Panc1 (cell line): ENCODE measurements at places on chromosomes 7 and 10. TPM values are rescaled to one million over a fixed set of nuclear protein-coding genes. Genes with fewer than 3 reads are reported as not detected.

ARHGAP12 gene
- 22.9 TPM for total RNA-seq

ZFAND2A gene
- total RNA-seq: 24.1 TPM

PTPRE gene
- total RNA-seq: 0.44 TPM

CACNA2D1 gene
- 9.8 TPM for total RNA-seq

BICC1 gene
- total RNA-seq: 0.67 TPM

STEAP1 gene
- 5.5 TPM for total RNA-seq

ZNF804B gene
- not detected for total RNA-seq

STRIP2 gene
- total RNA-seq: 5.1 TPM

GRCh38 chr7:159008417-159008816 is 136.2 kb downstream of the VIPR2 start:
- H3K27ac ChIP-seq: peak overlapping the region; percentile 34; the same call in 1 of the 2 replicates
- no peak for DNase-seq
- H3K27me3 ChIP-seq: no peaks in the 10 kb centered on the region
- H3K36me3 ChIP-seq: no peaks in the 10 kb centered on the region

DNA sequence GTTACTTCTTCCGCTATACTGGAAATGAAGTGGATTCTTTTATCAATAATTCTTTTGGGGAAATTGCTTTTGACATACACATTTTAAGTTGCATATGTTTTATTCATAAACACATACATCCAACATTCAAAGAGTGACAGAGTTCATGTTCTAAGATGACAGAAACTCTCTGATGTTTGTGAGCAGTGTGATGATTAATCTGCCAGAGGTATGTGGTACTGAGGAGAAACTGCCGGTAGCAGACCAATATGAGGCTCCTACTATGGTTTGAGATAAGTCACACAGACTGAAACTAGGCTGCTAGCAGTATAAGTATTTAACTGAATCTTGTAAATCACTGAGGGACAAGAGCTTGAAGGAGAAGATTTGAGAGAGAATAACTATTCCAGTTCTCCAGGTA is 524.1 kb upstream of the SEMA3D start:
- H3K4me1 ChIP-seq: no peaks in the 10 kb centered on the region
- no peak overlapping the region for H3K4me3 ChIP-seq
- DNase-seq: no peak
- no peaks in the 10 kb centered on the region for H3K27me3 ChIP-seq
- no peak overlapping the region for H3K27ac ChIP-seq
- H3K36me3 ChIP-seq: no peaks in the 10 kb centered on the region

GRCh38 chr10:69801434-69802315 is at the start of gene COL13A1:
Gene COL13A1 (plus strand): TSS chr10:69801906. CDS start chr10:69802424, 518 bp downstream.
- H3K4me3 ChIP-seq: peak within 1 kb of the TSS; percentile 43
- peaks cover 7% of the 10 kb centered on the region for H3K27me3 ChIP-seq
- H3K36me3 ChIP-seq: peaks cover 3% of the 10 kb centered on the region; the same call in 1 of the 2 replicates
- H3K27ac ChIP-seq: no peak within 1 kb of the TSS; the same call in 1 of the 2 replicates
- H3K4me1 ChIP-seq: peaks cover 9% of the 10 kb centered on the region
- no peak for DNase-seq

GRCh38 chr10:43226441-43226840 is 40.4 kb downstream of the RASGEF1A start:
- 0 out of 2 replicates have a peak, but pooled peaks cover 3% of the 10 kb centered on the region for H3K4me1 ChIP-seq
- no peaks in the 10 kb centered on the region for H3K27me3 ChIP-seq
- no peak overlapping the region for H3K27ac ChIP-seq
- no peak for DNase-seq
- no peaks in the 10 kb centered on the region for H3K36me3 ChIP-seq

DNA sequence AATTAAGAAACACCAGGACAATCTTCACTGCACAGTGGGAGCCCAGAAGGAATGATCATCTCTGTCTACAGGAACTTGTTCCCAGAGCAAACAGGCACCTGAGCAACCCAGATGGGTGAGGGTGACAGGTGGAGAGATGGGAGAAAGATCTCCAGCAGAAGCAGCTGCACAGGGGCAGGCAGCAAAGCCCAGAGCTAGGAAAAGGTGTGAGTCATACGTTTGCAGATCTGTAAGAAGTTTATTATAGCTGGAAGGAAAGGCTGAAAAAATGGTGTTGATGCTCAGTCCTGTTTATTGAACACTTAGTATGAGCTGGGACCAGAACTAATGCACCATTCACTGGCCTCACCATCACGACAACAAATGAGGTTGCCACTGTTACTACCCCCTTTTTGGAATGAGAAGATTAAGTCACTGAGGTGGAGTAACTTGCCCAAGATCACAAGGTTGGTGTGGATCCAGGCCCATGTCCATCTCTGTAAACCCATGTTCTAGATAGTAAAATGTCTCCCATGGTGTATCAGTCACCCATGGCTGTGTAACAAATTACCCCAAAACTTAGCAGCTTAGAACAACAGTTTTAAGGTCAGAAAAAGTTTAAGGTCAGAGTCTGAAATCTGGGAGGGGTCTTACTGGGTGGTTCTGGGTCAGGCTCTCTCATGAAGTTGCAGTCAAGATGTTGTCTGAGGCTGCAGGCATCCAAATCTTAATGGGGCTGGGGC is 506.9 kb downstream of the RPS24 start:
- H3K27ac ChIP-seq: no peak overlapping the region
- no peaks in the 10 kb centered on the region for H3K36me3 ChIP-seq
- no peaks in the 10 kb centered on the region; the same call in 1 of the 2 replicates for H3K27me3 ChIP-seq

DNA sequence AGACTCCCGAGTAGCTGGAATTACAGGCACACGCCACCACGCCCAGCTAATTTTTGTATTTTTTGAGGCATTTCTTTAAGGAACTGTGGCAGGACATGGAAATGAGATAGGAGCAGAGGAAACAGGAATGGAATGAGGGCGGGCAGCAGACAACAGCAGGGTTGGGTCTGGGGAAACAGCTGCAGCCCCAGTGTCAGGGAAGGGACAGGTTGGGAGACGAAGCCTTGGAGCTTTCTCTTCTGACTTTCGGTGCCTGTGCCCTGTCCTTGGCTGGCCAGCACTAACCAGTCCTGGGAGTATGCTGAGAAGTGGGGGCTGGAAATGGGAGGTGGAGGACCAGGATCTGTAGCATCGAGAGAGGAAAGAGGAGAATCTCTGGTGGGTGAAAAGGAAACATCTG is 47.4 kb downstream of the ATOH7 start:
- no peaks in the 10 kb centered on the region for H3K36me3 ChIP-seq
- H3K4me3 ChIP-seq: no peak overlapping the region
- DNase-seq: no peak
- no peaks in the 10 kb centered on the region for H3K4me1 ChIP-seq

- H3K27ac ChIP-seq: no peak overlapping the region
- H3K36me3 ChIP-seq: no peaks in the 10 kb centered on the region
- no peak for DNase-seq
- no peaks in the 10 kb centered on the region for H3K27me3 ChIP-seq
- H3K4me3 ChIP-seq: no peak overlapping the region
- H3K4me1 ChIP-seq: no peaks in the 10 kb centered on the region
These were observed 663.6 kb downstream of the PARD3 start for GRCh38 chr10:34151481-34151880.

DNA sequence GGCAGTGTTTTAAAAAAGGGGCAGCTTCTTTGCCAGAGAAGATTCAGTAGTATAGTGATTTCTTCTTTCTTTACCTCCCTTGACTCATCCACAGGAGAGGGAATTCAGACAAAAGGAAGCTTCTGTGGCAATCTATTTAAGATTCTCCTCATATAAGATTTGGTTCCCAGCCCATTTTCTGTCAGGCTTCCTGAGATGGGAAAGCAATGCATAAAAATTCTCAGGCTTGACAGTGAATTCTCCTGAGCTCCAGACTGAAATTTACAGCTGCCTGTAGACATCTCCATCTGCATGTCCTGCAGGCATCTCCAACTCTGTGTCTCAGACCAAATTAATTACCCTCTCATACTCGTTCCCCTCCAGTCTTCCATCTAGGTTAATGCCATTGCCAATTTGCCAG is 72.8 kb downstream of the TSPAN12 start:
- H3K36me3 ChIP-seq: no peaks in the 10 kb centered on the region
- H3K27ac ChIP-seq: no peak overlapping the region
- no peaks in the 10 kb centered on the region for H3K27me3 ChIP-seq
- DNase-seq: no peak

DNA sequence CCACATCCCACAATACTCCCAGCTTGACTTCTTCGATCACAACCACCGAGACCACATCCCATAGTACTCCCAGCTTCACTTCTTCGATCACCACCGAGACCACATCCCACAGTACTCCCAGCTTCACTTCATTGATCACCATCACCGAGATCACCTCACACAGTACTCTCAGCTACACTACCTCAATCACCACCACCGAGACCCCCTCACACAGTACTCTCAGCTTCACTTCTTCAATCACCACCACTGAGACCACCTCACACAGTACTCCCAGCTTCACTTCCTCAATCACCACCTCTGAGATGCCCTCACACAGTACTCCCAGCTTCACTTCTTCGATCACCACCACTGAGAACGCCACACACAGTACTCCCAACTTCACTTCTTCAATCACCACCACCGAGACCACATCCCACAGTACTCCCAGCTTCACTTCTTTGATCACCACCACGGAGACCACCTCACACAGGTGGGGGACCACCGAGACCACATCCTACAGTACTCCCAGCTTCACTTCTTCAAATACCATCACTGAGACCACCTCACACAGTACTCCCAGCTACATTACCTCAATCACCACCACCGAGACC is 8.6 kb downstream of the MUC3A start:
- DNase-seq: peak; percentile 32
- H3K36me3 ChIP-seq: no peaks in the 10 kb centered on the region
- no peak overlapping the region for H3K27ac ChIP-seq
- no peaks in the 10 kb centered on the region for H3K4me1 ChIP-seq

DNA sequence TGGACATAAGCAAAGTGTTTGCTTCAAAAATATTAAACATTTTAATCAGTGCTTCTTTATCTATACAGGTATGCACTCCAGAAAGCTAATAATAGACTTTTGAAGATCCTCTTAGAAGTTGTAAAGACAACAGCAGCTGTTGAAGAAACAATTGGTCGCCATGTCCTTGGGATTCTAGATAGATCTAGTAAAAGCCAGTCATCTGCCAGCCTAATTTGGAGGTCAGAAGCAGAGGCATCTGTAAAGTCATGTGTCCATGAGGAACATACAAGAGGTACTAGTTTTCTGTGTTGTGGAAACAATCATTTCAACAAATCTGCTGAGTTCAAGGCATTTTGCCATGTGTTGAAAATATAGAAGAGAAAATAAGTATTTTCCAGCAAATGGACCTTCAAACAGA is 89.3 kb downstream of the CYP51A1 start:
- peaks cover 3% of the 10 kb centered on the region; the same call in 1 of the 2 replicates for H3K36me3 ChIP-seq
- H3K4me1 ChIP-seq: no peaks in the 10 kb centered on the region
- H3K27me3 ChIP-seq: no peaks in the 10 kb centered on the region
- H3K4me3 ChIP-seq: no peak overlapping the region

GRCh38 chr7:5780801-5781496 is 514 bp downstream of the RNF216 start:
- no peaks in the 10 kb centered on the region for H3K36me3 ChIP-seq
- H3K27ac ChIP-seq: peak overlapping the region; percentile 84
- no peak for DNase-seq
- peaks cover 38% of the 10 kb centered on the region for H3K4me1 ChIP-seq
- H3K27me3 ChIP-seq: no peaks in the 10 kb centered on the region

DNA sequence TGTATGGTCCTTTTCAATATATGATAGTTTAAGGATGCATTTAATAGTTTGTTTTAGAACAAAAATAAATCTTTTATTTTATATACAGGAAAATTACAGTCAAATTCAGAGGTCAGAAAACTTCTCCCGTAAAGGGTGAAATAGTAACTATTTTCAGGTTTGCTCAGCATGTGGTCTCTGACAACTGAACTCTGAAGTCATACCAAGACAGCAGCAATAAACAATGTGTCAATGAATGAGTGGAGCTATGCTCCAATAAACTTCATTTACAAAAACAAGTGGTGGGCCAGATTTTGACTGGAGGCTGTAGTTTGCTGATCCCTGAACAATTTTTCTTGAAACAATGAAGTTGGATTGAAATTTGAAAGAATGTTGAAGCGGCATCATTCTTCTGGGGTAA is 123.6 kb downstream of the ZNF248 start:
- H3K27me3 ChIP-seq: no peaks in the 10 kb centered on the region
- H3K36me3 ChIP-seq: no peaks in the 10 kb centered on the region
- no peaks in the 10 kb centered on the region for H3K4me1 ChIP-seq
- H3K4me3 ChIP-seq: no peak overlapping the region
- no peak overlapping the region for H3K27ac ChIP-seq

GRCh38 chr10:92290076-92290836 is 622 bp downstream of the CPEB3 start:
- no peaks in the 10 kb centered on the region for H3K27me3 ChIP-seq
- peaks cover 6% of the 10 kb centered on the region; the same call in 1 of the 2 replicates for H3K4me1 ChIP-seq
- no peaks in the 10 kb centered on the region; the same call in 1 of the 2 replicates for H3K36me3 ChIP-seq
- peak overlapping the region; percentile 91 for H3K4me3 ChIP-seq

- no peak overlapping the region for H3K4me3 ChIP-seq
- H3K27ac ChIP-seq: no peak overlapping the region
- no peaks in the 10 kb centered on the region for H3K27me3 ChIP-seq
- no peaks in the 10 kb centered on the region for H3K36me3 ChIP-seq
- DNase-seq: no peak
These were observed 701.5 kb downstream of the KCNMA1 start for GRCh38 chr10:76935941-76936613.

GRCh38 chr10:33326933-33327332 is 7.5 kb downstream of the NRP1 start:
- peaks cover 38% of the 10 kb centered on the region for H3K36me3 ChIP-seq
- no peaks in the 10 kb centered on the region for H3K27me3 ChIP-seq
- H3K4me3 ChIP-seq: no peak overlapping the region

DNA sequence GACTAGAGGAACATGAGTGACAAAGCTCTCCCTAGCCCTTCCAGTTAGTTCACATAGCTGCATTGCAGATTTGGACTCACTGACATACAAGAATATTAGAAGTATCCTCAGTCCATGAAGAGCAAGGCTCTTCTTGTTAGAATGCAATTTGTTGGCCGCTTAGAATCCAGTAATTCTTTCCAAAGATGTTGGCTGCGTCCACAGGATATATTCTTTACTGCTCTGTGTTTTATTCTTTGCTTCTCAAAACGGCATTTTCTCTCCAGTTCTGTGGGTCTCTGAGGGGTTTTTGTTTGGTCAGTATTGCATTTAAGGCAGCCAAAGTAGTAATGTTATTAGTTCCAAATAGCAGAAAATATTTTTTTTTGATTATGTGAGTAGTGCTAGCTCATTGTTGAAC is 588.6 kb downstream of the DNAJB9 start:
- H3K27me3 ChIP-seq: no peaks in the 10 kb centered on the region
- H3K27ac ChIP-seq: no peak overlapping the region
- H3K4me3 ChIP-seq: no peak overlapping the region
- no peak for DNase-seq
- no peaks in the 10 kb centered on the region for H3K36me3 ChIP-seq
